ENCODE measurements at places on chromosomes 7 and 10.

- no peak for DNase-seq
These were observed 351.1 kb upstream of the KLF6 start for GRCh38 chr10:4136121-4136520.

DNA sequence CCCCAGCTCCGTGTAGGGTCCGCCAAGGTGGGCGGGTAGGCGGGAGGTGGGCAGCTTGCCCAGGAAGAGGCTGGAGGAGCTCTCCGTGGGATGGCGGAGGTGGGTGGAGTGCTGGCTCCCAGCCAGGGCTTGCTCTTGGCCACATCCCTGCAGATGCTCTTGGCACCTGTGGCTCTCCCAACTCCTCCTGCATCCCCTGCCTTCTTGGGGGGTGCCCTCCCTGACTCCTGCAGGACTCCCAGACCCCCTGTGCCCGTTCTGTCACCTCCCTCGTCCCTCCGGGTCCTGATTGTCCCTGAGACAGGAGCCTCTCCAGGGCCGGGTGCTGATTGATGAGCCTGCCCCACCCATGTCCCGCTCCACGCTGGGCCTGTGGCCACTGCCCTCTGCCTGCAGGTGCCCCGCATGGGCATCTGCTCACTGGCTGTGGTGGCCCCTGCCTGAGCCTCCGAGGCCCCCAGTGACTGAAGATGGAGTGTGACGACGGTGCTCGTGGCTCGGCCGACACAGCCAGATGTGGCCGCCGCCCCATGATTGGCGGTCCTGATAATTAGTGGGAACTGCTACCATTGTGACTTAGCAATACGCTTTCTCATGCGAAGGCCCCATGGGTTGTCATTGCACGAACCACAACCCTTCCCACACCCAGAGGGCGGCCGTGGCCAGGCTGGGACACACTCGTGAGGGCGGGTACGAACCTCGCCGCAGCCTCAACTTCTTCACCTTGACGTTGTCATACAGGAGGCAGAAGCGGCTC is 23.6 kb downstream of the CFAP46 start:
- no peak for DNase-seq

- no peak for DNase-seq
These were observed 3.5 kb downstream of the NRCAM start for GRCh38 chr7:108452707-108453106.

DNA sequence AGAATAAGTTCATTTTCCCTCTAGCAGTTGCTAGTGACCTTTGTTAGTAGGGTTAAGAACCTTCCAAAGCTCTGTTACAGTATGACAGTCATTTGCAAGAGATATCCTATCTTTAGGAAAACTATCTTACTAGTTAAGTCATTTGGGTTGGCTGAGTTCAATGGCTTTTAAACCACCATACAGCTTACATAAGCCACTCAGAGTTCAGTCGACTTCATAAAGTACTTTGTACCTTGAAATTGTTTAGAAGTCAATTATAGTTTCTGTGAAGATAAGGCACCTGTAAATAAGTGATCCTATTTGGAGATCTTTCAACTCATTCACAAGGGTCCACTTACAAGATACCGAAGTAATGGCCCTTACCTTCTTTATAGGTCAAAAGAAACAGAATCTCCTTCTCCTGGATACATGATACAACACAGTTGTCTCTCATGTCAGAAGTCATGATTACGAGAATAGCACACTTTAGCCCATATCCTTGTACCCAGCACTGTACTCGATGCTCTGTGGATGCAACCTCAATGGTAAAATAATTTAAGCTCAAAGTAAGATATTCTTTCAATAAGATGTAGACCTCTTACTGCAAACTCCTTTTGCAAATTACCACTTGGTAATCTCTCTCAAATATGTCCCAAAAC is 11.9 kb upstream of the ABCC2 start:
- no peak for DNase-seq

DNA sequence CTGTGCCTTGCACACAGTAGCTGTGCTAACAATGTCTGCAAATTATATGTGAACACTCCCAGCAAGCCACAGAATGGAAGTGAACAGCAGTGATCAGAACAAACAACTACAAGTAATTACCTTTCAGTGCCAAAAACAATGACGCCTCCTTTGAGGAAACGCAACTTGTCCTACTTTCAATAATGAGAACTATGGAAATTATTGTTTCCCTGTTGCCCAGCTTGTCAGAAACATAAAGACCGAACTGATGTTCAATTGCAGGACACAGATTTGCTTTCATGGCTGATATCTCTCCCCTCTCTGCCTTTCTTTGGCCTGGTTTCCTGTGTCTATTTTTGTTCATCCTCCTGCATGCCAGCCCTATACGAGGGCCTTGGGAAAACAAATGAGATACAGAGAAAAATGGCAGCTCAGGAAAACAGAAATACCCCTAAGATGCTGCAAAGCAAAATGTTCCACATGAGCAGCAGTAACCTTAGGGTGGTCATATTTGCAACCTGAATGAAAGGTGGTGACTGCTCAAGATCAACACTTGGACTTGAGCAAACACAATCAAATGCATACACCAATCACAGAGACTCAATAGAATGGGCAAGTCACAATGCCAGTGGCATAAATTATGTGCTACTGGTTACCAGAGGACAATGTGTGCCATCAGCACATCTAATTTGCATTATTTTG is 26.8 kb downstream of the COBL start:
- DNase-seq: no peak

DNA sequence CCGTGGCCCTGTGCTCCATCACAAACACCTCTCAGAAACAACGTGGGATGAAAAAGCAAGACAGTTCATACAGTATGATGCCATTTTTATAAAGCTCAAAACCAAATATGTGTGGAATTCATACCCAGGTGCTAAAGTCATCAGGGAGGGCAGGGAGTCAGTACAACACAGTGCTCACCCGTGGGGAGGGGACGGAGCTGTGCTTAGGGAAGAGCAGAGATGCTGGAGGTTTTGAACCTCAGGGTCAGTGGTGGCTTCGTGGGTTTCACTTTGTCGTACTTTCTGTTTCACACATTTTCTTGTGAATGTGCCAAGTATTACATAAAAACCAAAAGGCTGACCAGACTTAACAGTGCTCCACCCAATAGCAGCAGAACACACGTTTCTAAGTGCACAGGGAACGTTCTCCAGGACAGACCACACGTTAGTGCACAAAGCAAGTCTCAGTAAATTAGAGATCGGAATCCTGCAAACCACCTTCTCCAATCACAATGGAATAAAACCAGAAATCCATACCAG is 21.2 kb downstream of the ZMIZ2 start:
- no peak for DNase-seq

- no peak for DNase-seq
These were observed 9.4 kb downstream of the UBE2H start for GRCh38 chr7:129943352-129943751.

DNA sequence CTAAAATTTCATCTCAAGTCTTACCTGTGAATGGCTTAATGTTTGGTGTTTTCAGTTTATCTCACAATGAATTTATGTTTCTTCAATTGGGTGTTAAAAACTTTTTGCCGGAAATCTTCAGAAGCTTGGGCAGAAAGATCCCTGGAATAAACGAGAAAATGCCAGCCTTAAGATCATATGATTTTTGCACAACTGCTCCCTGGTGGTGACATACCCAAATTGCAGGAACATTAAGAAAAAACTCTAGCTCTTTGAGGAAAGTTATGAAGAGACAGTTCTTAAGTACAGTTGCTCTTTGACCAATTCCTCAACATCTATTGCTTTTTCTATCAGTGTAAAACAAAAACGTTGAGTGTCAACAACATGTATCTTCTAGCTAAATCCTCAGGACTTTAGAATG is 48.2 kb upstream of the CREB5 start:
- DNase-seq: no peak
